ENCODE measurements at places on chromosomes 3 and 15.

GRCh38 chr15:32982001-32982400 is 212.5 kb downstream of the FMN1 start:
- no peak for DNase-seq

DNA sequence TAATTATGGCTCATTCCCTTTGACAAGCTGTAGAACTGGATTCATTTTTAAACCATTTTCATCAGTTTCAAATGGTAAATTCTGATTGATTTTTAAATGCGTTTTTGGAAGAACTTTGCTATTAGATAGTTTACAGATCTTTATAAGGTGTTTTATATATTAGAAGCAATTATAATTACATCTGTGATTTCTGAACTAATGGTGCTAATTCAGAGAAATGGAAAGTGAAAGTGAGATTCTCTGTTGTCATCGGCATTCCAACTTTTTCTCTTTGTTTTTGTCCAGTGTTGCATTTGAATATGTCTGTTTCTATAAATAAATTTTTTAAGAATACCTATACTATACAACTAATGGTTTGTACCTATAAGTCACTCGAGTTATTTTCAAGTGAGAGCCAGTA is 62.7 kb downstream of the PXYLP1 start:
- DNase-seq, result no peak

- no peak for DNase-seq
Observed at GRCh38 chr15:70214276-70214675, 116.6 kb upstream of the TLE3 start.

DNA sequence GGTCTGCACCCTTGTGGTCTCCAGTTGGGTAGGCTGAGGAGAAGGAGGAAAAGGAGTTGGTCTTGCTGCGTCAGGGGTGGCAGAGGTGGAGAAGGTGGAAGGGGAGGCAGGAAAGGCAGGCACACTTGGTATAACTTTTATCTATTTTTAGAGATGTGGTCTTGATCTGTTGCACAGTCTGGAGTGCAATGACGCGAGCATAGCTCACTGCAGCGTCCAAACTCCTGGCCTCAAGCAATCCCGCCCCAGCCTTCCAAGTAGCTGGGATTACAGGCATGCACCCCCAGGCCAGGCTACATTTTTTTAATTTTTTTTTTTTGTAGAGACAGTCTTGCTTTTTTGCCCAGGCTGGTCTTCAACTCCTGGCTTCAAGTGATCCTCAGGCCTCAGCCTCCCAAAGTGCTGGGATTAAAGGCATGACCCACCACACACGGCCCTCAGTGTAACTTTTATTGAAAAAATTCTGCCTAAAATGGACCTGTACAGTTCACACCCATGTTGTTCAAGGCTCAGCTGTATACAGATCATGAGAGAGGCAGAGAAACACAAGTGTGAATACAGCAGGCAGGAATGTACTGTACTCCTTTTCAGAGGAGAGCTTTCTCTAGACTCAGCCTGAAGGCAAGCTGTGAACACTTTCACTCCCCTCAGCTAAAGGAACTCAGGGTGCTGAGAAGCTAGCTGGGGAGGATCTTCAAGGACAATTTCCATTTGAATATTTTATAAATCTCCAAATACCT is 2.1 kb upstream of the RHOV start:
- no peak for DNase-seq

DNA sequence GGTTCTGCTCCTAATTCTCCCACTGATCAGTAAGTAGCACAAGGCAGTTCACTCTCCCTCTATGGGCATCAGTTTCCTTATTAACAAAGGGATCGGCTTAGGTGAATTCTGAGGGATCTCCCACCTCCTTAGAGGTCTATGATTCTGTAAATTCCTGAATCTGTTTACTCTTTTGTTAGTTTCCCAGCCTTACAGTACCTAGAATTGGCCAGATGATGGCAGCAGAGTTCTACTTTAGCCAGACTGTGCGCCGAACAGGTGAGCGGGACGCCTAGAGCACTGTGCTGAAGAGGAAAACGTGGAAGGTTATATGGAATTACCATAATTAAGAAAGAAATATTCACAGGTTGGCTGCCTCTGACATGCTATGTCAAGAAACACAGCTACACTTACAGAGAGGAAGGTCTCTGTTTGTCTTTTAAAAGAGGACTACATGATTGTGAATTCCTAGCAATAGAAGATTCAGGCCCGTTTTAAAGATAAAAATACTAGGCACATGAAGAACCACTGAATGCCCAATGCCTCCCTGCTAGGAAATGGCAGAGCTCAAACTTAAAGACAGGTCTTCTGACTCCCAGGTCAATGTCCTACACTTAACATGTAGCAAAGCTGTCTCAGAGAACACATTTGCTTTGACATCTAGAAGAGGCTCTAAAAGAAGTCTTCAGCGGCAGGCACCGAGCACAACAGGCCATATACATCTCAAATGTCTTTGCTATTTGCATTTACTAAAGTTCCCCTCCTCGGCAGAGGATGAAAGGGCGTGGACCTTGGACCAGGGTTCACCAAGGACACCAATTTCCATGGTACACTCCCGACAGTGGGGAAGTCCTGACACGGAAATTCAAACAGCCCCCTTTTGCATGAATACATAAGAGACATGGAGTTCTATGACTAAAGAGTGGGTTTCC is 259.9 kb downstream of the FGF12 start:
- no peak for DNase-seq

GRCh38 chr15:52284164-52284563 is 11.4 kb downstream of the MYO5C start:
- no peak for DNase-seq

DNA sequence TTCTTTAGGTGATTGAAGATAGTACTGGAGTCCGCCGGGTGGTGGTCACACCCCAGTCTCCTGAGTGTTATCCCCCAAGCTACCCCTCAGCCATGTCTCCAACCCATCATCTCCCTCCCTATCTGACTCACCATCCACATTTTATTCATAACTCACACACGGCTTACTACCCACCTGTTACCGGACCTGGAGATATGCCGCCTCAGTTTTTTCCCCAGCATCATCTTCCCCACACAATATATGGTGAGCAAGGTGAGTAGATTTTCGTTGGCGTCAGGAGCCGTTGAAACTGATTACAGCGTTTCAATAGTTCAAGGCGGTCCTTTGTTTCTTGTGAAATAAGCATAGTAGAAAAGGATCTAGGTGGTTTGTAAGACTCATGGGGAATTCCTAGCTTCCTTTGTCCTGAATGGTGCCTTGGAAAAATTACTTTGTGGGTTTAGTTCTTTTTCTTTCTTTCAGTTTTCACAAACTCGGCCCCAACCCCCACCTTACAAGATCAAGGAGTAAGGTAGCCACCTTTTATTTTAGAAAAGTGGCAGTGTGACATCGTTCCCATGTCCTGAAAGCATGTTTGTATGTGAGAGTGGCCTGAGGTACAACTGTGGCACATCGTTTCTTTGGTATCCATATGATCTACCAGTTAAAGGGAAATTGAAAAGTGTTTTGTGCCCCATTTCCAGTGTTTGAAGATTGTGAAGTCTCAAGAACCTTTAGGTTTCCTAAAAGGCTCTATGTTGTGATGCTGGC is 200.6 kb downstream of the GHSR start:
- no peak for DNase-seq

GRCh38 chr3:133479895-133480669 is 80.2 kb downstream of the BFSP2 start:
- no peak for DNase-seq

DNA sequence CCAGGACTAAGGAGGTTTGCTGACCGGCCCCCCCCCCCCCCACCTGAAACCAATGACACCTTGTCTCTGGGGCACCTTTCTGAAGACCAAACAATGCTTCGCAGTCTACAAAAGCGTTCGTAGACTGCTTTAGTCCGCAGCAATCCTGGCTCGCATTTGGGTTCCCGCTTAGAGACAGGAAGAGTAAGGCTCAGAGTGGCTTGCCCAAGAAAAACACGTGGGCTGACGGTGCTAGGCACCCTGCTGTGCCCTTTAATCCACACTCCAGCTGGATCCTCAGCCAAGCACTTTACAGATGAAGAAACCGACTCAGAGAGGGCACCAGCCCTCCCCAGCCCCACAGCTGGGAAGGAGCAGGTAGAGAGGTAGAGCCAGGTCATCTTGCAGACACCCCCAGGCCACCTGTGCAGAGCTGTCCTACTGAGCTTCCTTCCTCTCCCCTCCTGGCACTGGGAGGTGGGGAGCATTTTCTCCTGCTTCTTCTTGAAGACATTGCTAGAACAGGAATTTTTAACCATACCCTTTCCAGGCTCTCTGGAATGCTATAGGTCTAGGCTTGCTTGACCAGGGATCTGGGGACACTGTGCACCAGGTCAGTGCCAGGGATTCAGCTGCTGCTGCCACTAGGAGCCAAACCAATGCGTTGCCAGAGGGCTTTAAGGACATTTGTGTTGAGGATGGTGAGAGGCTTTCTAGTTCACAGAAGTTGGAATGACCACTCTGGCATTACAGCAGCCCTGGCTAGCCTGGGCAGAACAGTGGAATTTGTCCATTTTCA is 1.0 kb upstream of the KLF15 start:
- no peak for DNase-seq

GRCh38 chr15:85133709-85134108 is 152.1 kb downstream of the PDE8A start:
- DNase-seq, result no peak

GRCh38 chr15:47607695-47608094 is 109.6 kb upstream of the SEMA6D start:
- DNase-seq, result no peak

DNA sequence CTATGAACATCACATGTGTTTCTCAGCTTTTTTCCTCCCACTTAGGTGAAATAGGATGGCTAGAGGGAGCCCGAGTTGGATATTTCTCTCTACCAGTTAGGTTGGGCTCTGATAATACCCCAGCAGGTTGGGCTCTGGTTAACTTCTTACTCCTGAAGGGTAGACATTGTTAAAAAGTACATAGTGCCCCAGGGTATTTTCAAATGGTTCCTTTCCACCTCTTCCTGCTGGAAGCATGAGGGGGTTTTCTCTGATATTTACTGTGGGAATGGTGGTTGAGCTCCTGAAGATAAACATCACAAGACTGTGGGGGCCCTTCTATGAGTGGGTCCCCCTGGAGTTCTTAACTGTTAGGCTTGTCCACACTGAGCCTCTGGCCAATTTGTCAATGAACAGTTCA is 36.1 kb upstream of the SPESP1 start:
- no peak for DNase-seq

DNA sequence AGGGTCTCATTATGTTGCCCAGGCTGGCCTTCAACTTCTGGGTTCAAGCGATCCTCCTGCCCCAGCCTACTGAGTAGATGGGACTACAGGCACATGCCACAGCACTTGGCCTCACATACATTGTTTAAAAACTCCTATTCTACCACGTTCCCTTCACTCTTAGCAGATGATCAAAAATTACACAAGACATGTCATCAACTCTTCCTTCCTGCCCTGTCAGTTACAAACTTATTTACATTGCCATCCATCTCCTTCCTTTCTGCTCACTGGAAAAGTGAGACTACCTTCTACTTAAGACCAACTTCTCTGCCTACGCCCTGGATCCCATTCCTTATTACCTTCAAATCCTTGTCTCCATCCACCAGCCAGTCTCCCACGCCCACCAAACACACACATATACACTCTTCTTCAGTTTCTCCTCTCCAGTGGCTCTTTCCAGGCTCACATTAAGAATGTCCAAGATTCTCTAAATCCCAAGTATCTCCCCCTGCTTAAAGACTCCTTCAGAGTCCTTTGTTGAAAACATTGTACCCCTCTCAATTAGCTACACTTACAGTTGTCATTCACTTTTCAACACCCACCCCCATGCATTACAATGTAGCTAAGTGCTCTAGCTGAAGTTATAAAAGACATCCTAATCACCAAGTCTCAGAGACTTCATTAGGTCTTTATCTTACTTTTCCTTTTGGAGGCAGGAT is 4.3 kb downstream of the PEAK1 start:
- no peak for DNase-seq

DNA sequence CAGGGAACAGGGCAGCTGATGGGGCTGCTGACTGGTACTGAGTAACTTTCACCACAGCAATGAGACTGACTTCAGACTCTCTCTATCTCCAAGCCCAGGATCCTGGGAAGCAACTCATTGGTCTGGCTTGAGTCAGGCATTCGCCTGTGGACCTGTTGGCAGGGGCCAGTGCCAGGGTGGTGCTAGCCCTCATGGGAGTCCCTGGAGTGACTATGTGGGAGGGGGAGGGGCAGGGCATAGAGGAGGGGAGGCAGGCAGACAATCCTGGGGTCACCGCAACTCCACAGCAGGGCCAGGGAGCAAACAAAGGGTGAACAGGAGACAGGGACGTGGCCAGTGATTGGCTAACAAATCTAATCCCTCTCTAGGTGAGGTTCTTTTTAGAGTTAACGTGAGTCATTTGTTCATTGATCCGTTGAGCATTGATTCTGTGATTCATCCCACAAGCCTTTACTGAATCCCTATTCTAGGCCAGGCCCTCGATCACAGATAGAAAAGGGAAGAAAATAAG is 71.8 kb downstream of the CEMIP start:
- DNase-seq, result no peak

DNA sequence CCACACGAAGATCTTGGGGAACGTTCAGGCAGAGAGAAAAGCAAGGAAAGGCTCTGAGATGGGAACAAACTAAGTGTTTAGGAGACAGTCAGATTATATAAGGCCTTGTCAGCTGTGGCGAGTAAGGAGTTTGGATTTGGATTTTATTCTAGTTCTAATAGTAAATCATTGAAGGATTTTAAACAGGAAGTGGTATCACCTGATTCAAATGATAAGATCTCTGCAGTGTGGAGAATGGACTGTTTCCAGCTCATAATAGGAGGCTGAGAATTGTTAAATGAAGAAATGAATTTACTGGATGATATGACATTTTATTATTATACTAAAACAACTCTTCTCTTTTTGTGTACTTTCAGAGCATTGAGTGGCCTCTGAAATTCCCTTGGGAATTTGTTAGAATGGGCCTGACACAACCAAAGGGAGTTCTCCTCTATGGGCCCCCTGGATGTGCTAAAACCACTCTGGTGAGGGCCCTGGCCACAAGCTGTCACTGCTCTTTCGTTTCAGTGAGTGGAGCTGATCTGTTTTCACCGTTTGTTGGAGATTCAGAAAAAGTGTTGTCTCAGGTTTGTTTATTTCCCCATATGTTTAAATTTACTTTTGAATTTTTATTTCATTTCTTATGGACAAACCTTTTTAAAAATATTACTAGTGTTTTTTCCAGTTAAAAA is 36.0 kb upstream of the GATM start:
- no peak for DNase-seq

GRCh38 chr3:155876503-155876902 is 6.1 kb downstream of the GMPS start:
- DNase-seq, result no peak

GRCh38 chr3:69343875-69344274 is 42.0 kb downstream of the FRMD4B start:
- DNase-seq, result no peak

DNA sequence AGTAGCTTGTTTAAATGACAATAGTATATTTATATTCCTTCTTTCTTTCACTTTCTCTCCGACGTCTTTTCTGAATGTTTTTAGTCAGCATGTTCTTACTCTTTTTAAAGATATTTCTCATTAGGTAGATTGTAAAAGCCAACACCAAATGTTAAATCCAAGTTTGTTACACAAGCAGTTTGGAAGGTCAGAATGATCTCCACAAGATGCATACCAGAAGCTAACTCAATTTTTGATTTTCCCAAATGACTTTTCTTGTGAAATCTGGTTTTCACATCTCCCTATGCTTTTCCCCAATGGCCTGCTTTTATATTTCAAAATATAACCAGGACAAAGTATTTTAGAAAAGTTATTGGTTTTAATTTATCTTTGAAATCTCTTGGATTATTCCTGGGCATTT is 49.7 kb upstream of the TPRG1 start:
- no peak for DNase-seq
